ENCODE measurements at places on chromosomes 3 and 15. TPM values are rescaled to one million over a fixed set of nuclear protein-coding genes. Genes with fewer than 3 reads are reported as not detected.

DNA sequence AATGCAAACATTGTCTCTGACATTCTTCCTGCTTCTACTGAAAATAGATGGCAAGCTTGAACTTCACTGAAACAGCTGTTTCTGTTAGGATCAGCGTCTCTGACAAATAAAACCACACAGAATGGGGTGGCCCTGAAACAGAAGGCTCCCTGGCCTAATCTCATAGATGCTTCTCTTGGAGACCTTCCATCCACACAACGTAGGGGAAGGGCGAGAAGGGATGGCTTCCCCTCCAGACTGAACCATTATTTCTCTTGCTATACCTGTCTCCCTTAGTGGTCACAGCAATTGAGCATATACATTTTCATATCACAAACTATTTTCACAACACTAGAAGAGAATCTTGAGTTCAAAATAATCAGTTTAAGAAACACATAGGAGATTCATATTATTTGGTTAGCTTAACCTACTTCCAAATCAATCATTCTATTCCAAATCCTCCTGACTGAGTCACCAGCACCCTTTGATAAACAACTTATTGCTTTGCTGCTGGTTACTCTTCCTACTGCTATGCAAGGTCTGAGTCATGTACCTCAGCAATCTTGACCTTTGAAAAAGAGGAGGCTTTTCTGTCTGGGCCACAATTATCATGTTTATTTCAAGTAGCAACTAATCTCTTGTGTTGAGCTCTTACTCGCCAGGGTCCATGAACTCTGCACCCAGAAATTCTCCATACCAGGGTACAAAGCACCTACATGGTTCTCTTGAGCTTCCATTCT is 45.5 kb downstream of the CBLB start:
- no peak for DNase-seq

LRRC2 gene
- total RNA-seq, result 4.3 TPM

NTRK3 gene
- total RNA-seq, result 26.4 TPM

MGLL gene
- total RNA-seq, result 23.4 TPM

GOLGA8T gene
- 0.37 TPM for total RNA-seq

DNA sequence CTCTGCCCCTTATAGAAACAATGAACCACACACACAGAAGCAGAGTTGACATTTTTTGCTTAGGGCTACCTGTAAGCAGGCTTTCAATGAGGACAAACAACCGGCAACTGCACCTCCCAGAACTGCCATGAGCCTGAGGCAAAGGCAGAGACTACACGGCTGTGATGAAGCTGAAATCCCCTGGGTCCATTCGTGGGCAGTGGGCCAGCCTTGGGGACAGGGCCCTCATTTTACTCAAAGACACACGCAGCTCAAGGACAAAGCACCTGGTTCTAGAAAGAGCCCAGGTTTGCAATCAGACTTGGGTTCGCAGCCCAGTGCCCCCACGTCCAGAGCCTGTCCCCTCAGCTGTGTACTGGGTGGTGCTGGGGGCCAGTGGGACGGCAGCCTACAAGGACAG is 17.9 kb downstream of the FAM174B start:
- no peak for DNase-seq

DNA sequence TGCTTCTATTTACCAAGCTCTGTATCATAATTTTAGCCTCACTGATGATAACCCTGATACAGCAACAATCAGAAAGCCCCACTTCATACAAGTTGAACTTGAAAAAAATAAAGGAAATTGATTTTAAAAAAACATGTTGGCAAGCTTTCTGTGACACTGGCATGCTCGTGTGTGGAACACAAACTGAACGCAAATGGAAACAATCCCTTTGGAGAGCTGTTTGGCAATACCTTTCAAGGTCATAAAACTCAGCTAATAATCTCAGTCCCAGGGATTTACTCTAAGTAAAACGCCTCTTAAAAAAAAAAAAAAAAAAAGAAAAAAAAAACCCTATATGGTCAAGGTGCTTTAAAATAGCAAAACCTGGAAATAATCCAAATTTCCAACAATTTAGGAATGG is 166.7 kb upstream of the BCL6 start:
- no peak for DNase-seq

DNA sequence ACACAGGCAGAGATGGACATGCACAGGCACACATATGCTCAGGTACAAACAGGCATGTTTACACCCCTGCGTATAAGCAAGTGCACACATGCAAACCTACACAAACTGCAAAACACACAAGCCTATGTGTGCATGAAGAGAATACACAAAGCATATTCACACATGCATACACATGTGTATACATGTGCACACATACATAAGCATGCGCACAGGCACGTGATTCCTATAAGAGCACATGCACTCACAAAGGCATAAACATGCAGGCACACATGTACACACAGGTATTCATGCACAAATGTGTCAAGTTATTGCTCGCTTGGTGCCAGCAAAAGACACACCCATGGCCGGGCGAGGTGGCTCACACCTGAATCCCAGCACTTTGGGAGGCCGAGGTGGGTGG is 1.4 kb upstream of the GNAT1 start:
- DNase-seq, result no peak

DNA sequence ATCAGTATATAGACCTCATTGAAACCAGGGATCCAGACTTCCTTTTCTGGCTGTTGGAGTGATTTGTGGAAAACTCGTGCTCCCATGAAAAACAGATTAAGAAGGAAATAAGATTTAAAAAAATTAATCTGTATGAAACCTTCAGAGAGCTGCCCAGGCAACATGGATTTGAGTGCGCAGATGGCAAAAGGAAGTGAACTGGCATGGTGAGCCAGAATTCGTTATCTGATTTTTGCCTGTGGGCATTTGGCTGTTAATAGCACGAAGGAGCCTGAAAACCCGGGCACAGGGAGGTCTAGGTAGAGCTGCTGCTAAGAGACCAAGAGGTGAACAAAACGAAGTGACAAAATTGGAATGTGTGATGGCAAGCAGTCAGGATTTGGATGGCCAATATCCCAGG is 19.1 kb upstream of the SPINK8 start:
- no peak for DNase-seq

Data from urinary bladder (tissue), 4 donors.